ENCODE measurements at places on chromosomes 7 and 10.

DNA sequence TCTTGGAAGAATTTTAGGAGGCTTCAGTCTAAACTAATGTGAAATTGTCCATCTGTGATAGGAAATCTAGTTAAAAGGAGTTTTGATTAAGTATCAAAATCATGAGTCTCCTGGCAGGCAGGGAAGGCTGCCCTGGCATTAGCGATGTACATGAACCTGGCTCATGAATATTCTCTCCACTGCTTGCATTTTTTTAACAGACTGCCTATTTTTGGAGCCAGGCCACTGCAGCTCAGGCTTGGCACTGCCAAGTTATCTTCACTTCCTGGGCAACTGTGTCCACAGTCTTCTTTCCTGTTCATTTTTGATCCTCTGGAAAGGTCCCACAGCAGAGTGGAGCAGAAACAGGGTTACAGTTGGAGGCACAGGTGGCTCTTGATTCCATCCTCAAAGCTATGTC, 7.0 kb downstream of the GPR26 start:
- DNase-seq: no peak

DNA sequence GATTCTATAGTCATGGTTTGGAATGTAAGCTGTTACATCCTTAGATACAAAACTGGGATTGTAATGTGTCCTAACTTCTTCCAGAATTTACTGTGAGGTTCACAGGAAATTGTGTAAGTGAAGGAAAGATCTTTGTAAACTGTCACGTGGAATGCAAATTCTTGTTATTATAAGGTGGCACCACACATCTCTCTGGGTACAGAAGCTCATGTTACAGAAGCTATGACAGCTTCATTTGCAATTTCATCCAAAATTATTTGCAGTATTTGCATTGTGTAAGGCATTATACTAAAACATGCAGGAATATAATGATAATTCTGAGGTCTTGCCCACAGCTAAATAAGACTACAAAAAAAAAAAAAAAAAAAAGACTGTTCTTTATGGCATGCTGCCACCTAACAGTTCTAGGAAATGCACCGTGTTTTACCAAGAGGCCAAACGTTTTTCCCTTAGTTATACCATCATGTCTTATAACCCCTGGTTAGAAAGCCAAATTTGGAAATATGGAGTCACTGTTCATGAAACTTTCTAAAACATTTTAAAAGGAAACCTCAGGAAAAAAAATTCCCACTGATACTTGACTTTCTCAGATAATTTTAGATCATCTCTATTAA, 17.6 kb downstream of the MINDY3 start:
- no peak for DNase-seq

DNA sequence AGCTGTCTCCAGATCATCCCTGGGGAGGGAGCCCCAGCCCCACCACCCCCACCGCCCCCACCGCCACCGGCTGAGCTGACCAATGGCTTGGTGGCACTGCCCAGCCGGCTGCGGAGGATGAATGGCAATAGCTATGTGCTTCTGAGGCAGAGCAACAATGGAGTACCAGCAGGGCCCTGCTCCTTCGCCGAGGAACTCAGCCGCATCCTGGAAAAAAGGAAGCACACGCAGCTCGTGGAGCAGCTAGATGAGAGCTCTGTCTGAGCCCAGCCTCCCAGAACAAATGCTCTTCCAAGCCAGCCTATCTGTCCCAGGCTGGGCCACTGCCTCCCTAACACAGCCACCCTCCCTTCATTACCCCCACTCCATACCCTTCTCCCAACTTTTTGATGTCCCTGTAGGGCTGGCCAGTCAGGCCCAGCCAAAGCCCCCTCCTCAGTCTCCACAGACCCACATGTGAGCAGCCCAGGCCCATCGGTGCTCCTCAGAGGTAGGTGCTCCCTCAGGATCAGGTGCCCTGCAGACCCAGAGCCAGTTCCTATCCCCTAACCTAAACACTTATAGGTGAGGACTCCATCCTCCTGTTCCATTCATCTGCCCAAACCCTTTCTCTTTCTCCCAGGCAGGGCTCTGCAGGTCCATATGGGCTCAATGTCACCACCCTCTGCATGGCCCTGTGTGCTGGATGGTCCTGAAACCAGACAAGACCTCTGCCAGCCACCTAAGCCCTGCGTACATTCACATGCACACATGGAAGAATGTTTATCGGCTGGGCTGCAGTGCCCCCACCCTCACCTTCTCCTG, 3.2 kb downstream of the MRPL43 start:
- peak; percentile 47 for DNase-seq

- no peak for DNase-seq
Measured at GRCh38 chr7:89247207-89247606, 451.7 kb upstream of the TEX47 start.

DNA sequence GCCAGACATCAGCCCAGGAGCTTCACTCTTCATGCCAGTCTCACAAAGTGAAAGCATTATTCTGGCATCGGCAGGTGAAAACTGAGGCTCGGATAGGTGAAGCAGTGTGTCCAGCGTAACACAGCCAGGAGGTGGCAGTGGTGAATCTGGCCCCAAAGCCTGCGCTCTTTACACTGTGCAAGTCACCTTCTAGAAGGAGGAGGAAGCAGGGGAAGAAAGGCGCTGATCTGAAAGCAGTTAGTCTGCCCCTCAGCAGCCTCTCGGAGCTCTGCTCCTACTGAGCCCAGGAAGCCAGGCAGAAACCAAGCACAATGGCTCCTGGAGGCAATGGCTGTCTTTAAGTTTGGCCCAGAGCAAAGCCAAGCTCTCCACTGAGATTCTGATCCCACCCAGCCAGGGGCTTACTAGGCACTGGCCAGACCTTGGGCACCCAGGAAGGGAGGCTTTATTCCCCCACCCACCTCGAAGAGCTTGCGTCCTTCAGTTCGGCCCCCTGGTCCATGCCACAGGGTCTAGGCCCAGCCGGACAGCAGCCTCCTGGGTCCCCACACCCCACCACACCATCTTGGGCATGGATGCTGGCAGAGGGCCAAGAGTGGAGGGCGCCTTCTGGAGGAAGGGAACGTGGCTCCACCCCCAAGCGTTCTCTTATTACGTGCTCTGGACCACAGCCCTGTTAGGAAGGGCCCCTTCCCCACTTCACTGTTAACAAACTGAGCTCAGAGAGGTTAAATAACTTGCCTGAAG, 104.5 kb downstream of the GRID1 start:
- DNase-seq: peak; percentile 55

GRCh38 chr7:274266-274665, 15.7 kb upstream of the FOXL3 start:
- DNase-seq: no peak

DNA sequence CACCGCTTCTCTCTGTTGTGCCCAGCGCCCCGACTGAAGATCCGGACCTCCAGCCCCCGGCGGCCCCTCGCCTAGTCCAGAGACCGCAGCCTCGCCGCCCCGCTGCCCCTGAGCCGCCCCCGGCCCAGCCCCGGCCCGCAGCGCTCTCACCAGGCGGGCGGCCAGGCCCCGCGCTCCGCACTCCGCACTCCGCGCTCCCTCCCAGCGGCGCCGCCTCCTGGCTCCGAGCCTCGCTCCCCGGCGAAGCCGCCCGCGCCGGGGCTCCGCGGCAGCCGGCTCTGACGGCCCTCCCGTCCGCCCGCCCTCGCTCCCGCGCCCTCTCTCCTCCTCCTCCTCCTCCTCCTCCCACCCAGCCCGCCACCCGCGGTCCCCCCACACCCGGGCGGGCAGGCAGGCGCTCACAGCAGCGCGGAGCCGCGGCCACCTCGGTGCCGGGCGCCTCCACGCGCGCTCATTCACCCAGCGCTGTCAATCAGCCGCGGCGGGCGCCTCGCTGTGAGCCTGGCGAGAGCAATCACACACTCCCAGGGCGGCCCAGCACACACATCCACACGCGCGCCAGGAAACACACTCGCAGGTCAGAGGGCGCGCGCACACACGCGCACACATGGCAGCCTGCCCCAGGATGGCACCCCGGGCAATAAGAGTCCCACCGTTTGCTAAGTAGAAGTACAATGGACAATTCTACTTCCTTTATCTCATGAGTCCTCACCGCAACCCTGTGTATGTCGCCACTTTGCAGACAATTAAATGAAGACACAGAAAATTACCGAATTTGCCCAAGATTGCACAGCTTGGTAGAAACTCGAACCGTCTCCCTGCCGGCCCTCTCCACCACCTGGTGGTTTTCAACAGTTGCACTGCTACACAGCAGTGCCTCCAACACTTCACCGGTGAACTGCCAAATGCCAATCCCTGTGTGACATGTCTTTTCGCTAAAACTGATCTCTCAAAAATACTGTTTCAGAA, at the start of gene PRRT4:
Gene PRRT4 (minus strand): TSS at position 280 of the 969 bp plus-strand sequence.
- DNase-seq: no peak

- no peak for DNase-seq
Measured at GRCh38 chr10:97974100-97974499, 56.3 kb downstream of the CRTAC1 start.

DNA sequence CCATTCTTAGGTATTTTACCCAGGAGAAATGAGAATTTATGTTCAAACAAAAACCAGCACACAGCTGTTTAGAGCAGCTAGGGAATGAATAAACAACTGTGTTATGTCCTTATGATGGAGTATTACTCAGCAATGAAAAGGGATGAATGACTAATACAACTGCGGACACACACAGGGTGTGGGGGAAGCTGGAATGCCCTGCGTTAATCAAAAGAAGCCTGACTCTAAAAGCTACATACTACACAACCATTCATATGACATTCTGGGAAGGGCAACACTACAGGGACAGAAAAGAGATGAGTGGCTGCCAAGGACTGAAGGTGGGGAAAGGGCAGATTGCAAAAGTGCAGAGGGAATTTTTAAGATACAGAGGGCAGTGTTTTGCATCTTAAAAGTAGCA, 64.0 kb downstream of the DLG5 start:
- no peak for DNase-seq

GRCh38 chr10:35834877-35835494, 192.9 kb upstream of the FZD8 start:
- DNase-seq: no peak

- no peak for DNase-seq
Measured at GRCh38 chr7:151793531-151793951, 83.4 kb downstream of the PRKAG2 start.

- peak; percentile 78 for DNase-seq
Measured at GRCh38 chr10:35640474-35640873, 1.6 kb downstream of the FZD8 start.

- no peak for DNase-seq
Measured at GRCh38 chr7:156529956-156530355, 110.6 kb upstream of the RNF32 start.

DNA sequence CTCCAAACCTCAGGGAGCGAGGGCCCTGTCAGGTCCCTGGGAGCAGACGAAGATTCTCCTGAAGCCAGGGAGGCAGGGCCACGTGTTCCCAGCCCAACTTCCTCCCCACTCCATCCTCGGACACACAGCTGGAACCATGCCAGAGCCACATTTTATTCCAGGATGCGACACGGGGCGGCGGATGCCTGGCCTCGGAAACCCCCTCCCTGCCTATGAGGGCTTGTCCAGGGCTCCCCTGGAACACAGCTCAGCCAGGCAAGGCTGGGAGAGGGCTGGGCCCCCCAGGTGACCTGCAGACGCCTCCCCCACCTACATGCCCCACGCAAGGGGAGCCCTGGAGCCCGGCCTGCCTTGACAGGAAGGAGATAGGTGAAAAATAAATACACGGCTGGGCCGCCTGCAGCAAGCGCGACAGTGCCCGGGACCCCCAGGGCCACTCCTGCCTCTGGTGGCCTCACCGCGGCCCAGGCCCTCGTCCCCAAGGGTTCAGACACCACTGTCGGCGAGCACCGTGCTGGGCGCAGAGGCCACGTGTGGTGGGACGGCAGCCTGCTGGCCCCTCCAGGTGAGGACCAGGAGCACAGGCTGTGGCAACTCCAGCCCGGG, 21.5 kb downstream of the GET4 start:
- no peak for DNase-seq

DNA sequence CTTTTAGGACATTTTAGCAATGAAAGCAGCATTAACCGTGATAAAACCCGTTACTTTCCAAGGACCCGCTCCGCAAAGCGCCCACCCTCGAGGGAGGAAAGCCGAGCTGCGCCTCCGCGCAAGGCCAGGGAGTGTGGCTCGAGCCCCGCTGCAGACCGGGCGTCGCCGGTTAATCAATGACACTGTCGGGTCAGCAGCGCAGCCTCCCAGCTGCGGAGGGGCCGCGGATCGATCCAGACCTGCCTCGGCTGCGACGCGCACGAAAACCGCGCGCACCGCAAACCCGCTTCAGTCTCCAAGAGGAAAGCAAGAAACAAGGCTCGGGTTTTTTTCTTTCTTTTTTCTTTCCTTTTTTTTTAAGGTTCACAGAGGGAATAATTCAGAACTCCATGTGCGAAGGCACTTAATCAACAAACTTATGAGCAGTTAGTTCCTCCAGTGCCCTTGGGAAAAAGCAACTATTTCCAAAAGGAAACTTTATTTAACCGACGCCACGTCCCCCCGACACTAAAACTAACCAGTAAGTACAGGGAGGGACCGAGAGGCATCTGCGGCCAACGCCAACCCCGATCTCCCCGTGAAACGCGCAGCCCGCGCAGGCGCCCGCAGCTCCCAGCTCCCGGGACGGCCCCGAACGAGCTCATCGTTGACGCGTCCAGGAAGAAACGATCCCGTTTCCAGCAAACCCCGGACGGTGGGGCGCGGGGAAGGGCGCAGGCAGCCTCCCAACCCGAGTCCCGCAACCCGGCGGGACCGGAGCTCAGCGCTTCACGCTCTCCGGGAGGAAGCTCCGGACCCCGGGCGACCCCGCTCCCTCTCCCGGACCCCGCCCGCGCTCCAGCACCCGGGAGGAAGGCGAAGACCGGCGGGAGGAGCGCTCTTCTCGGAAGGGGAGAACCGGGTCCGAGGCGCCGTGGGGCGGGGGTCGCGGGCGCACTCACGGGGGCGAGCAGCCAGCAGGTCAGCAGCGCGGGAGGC, 598 bp downstream of the VIPR2 start:
- peak; percentile 69 for DNase-seq

GRCh38 chr7:149003018-149003417, 25.3 kb downstream of the PDIA4 start:
- DNase-seq: no peak

GRCh38 chr10:88986549-88987242, 3.9 kb upstream of the FAS start:
- no peak for DNase-seq

DNA sequence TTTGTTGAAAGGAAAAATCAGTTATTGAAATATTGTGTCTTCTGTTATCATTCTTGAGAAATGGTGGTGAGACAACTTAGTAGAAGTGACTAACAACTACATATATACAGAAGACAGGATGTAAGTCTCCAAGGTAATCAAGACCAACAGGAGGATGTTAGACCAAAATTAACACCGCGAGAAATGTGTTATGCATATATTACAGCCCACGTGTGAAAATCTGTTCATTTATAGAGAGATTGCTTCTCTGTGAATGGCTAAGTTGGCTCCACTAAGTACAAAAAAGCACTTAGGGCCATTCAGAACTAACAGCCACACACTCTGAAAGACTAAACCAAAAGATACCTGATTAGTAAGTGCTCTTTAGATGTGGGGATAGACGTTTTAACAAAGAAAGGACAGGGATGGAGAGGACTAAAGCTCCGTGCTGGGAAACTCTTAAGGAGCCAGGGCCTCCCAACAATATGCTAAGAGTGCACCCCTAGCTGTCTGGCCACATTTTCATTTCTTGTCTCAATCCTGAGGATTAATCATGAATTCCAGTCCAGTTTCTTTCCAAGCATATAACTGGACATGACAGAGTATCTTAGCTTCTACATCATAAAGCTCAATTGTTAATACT, 26.5 kb downstream of the HDAC9 start:
- no peak for DNase-seq
